ENCODE measurements at places on chromosomes 1 and 21.

DNA sequence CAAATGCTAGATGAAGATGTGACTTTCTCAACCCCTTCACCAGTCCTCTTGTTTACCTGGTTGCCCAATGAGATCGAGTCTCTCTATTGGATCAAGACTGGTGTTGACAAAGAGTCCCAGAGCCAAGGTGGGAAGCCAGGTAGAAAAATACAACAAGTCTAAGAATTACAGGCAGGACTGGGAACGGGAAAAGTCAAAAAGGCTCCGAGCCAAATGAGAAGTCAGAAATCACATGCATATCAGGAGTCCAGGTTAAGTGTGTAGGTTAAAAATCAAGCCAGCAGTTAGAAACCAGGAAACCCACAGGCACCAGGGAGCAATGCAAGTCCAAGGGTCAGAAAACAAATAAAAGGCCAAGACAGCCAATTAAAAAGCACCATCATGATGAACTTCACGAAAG lies 27.4 kb upstream of the DUSP23 start:
- DNase-seq: no peak

- no peak for DNase-seq
These were observed 29.2 kb downstream of the MAPKAPK2 start for GRCh38 chr1:206713910-206714312.

DNA sequence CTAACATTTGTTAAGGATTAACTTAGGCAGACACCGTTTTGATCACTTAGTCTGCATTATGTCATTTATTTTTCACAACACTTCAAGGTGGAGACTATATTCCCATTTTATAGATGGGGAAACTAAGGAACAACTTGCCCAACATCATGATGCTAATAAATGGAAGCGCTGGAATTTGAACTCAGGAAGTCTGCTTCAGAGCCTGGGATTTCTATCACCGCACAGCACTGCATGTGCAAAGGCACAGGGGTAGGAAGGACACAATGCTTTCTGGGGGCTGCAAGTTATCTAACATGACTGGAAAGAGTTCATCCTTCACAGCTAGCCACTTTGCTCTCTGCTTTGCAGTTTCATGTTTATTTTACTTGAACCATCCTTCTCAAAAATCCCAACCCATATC lies 100.5 kb downstream of the UBR4 start:
- no peak for DNase-seq

GRCh38 chr1:207868251-207868773 lies 42.6 kb downstream of the CD34 start:
- DNase-seq: no peak

- no peak for DNase-seq
These were observed 64.0 kb upstream of the ASB17 start for GRCh38 chr1:75996196-75996595.

DNA sequence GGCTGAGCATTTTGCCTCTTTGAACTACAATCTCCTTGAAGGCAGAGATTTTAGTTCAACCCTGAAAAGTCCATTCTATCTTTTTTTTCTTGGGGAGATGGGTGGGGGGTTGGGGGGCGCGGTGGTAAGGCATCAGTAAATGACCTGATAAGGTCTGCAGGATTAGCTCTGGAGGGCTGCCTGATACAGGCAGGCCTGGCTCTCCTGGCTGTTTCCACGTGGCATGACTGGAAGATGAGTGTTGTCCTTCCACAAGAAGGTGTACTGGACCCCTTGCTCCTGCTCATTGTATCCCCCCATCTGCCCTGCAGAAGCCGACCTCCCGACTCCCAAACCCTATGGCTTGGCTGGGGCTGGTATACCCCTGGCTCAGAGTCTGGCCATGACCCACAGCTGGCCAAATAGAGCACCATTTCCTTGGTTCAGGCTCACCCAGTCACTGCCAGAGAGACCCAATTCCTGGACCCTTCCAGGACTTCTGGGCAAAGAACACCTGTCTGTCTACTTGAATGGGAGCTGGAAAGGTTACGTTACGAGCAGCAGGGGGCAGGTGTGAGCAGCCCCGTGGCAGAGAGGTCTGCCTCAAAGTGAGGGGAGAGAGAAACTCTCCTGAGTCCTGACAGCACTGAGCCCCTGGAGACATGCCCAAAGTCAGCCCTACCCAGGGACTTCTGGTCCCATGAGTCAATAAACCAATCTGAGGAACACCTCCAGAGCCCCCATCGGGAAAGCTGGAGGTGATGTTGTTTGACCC lies 17.0 kb downstream of the DHRS3 start:
- peak; percentile 49 for DNase-seq

GRCh38 chr1:58412071-58412580 lies 134.4 kb downstream of the OMA1 start:
- no peak for DNase-seq

- no peak for DNase-seq
These were observed 9.4 kb downstream of the CFHR4 start for GRCh38 chr1:196897158-196897828.

DNA sequence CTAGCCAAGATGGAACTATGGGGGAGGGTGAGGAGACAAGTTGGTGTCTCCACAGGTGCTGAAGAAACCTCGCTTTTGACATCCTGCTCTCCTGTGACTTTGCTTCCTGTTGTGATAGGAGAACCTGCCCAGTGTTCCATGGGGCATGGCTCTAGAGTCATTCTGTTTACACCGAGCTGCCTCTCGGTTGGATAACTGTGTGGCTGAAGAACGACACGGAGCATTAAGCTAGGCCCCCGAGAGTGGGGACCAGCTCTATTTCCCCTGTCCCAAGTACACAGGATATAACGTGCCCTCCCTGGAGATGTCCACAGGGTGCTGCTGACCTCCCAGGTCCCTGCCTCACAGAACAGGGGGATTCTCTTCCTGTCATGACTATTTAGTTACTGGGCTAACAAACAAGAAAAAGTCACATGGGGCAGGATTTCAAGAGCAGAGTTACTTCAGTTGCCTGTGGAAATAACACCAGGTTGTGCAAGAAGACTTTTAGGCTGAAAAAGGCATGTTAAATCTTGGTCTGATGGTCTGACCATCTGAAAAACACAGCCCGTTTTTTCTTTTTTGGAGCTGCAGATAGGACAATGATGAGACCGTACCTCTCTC lies 29.4 kb upstream of the PPP2R5A start:
- DNase-seq: no peak

- DNase-seq: no peak
These were observed 245.9 kb upstream of the SGIP1 start for GRCh38 chr1:66288048-66288447.

DNA sequence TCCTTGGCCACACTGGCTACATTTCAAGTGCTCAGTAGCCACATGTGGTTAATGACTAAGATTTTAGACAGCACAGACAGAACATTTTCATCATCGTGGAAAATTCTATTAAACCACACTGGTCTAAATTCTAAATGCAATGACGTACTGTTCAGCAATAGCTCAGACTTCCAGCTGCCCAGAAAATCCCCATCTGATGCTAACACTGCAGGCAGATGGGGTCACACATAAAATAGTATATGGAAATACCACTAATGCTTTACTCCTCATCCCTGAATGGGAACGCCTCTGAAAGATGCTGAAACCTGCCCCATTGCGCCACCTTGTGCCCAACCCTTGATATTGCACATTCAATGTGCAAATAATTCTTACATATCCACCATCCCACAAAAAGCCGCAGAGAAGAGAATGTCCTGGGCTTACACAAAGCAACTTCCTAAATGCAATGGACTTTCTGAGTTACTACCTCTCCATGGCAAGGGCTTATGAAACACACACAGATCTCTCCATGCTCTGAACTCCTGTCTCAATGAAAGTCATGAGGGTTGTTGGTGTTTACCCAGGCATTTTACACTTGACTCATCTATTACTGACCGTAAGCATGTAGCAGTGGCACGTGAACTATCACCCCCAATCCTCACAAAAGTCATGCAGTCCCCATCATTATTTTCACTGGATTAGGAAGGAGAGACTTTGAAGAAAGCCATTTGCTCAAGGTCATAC lies 20.3 kb upstream of the SLC5A9 start:
- peak; percentile 10 for DNase-seq

GRCh38 chr1:180165096-180165495 lies 10.4 kb downstream of the QSOX1 start:
- DNase-seq: no peak

DNA sequence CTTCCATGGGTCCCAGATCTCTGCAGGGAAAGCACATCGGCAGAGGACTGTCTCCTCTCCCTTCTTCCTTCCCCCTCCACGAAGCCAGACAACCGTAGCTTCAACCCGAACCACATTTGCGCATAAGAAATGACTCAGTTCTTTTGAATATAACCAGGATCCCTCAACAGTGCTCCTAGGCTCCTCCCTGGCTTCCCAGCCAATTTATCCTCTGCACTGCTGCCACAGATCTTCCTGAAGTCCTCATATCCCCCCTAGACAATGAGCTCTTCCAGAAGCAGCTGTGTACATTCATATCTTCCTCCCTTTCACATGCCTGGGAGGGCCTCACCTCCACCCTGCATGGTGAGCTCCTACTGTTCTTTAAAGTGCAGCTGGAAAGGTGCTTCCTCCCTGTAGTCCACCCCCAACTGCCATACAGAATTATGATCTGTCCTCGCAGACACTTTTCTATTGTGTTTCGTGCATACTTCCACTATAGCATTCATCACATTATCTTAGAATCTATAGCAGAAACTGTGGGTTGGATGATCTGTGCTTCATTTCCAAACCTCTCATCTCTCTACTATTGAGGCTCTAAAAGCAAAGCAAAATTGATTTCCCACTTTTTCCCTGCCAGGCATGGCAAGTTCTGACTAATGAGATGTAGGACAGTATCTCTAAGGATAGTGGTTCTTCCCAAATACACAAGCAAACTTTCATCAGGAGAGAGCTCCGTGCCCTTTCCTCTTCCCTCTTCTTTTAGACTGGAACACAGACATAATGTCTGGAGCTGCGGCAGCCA lies 179.3 kb upstream of the HMGB4 start:
- DNase-seq: no peak

DNA sequence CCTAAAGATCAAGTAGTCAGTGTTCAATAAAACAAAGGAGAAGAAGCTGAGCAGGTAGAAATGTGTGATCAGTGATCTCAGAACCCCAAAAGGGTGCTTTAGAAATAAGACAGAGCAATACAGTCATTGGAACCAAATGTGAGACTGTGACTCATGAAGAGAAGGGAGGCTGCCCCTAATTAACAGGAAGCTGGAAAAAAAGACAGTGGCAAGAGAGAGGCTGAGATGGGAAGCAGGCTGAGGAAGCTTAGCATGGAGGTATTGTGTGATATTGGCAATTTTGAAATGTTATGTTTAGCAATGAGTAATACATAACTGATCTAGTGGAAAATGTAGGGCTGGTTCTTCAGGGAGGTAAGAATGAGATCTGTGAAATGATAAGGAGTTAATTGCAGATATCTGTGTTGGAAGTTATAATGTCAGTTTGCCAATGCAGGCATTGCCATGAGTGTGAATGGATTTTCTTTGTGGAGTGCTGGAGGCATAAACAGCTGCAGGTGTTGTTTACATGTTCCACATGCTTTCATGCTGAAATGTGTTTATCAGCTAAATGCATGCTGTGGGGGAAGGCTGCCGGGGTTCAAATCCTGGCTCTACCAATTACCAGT lies 90.6 kb upstream of the CACNA1E start:
- no peak for DNase-seq

DNA sequence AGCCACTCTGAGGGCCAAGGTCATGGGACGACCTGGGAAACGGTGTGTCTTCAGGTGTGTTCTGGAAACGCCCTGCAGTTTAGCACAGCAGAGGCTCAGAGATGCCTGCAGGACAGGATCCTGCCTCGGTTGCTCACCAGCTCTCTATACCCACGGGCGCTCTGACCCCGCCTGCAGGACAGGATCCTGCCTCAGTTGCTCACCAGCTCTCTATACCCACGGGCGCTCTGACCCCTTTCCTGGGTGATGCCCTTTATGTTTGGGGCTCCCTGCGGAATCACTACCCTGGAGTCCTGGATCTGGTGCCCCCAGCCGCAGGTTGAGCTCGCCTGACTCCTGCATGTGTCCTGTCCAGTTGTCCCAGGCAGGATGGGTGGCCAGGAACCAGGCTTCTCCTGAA lies 32.5 kb downstream of the TFF3 start:
- no peak for DNase-seq

DNA sequence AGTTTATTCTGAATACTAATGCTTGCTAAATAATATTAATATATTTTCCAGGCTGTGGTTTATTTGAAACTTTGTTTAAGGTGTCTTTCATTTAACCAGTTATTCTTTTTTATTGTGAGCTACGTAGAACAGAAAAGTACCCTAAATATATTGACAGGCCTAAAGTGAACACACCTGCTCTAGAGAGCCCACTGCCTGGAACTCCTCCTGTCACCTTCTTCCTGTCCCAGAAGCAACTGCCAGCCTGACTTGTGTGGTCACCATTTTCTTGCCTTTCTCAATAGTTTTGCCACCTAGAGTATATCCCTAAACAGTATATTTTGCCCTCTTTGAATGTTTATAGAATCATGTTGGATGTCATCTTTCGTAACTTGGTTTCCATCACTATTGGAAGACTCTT lies 48.5 kb downstream of the SCCPDH start:
- DNase-seq: no peak

DNA sequence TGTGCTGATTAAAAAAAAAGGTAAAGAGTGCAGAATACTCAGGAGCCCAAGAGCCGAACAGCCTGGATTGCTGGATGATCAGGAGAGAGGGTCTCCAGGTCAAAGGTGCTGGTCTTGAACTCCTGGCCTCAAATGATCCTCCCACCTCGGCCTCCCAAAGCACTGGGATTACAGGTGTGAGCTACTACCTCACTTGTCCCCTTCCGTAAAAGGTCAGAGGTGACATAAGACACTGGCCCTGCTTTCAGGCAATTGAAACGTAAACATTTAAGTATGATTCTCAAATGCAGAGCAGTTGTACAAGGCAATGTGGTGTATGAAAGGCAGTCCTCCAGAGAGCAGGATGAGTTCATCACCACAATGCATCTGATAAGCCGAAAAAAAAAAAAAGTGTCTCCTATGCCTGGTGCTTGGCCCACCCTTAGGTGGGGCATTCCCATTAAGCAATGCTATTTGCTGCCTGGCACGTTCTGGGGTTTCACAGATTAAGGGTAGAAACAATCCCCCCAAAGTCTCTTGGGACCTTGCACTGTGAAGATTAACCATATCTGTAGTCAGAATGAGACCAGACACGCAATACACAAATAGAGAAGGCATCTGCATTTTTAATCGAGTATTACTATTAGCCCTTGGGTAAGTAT lies 47.7 kb downstream of the PARP1 start:
- DNase-seq: no peak

GRCh38 chr1:187961895-187962294 lies 1133.1 kb downstream of the PLA2G4A start:
- no peak for DNase-seq

DNA sequence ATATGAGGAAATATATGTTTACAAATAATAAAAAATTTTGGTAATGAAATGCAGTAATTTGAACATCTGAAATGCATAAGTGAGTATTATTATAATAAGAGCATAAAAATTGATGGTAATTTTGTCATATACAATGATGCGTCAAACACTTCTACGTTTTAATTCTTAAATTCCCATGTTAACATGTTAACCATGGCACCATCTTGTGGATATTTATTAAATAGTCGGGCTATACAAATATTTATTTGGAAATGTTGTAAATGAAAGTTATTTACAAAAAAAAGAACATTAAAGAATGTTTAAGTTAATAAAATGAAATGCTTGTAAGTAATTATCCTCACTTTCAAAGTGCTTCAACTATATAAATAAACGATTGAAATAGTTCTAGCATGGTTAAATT lies 57.2 kb upstream of the C1orf185 start:
- no peak for DNase-seq

All from central memory CD4-positive, alpha-beta T cell (primary cell).